ENCODE measurements at places on chromosomes 7 and 10.

DNA sequence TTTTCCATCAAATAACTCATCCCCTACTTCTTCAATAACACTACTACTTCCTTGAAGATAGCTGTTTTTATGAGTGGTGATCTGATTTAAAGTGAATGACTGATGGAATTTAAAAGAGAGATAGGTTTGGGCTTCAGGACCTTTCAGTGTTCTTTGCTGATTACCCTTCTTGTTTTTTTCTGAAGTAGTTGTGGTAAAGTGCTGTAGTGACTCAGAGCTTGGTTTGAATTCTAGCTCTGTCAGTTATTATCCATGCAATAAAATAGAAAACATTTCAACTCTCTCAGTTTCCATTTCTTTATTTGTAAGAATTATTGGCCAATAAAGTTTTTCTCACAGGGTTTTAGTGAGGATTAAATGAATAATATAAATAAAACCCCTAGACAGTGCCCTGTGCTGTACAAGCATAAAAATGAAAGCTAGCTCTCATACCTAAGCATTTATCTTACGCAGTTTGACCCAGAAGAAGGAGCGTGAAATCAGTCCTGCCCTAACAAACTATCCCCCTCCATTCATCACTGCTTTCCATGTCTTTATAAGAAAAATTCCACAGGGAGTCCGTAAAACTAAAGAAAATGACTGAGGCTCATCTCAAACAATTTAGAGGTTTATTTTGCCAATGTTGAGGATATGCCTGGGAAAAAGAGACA lies 25.1 kb upstream of the AKAP9 start:
- DNase-seq = no peak

DNA sequence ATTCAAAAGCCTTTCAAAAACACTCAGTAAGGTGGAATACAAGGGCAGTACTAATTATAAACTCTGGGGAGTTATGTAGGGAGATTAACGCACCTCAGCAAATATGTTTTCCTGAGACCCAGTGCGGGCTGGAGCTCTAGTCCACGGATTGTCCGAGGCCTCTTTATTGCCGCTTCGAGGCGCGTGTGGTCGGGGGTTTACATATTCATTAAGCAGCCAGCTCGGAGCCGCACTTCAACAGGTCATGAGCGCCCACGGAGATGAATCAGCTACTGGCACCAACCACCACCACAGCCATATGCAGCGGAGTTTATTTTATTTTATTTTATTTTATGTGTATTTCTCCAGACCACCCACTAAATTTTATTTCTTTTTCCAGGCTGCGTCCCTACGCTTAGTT lies 195.9 kb upstream of the ADARB2 start:
- no peak for DNase-seq

DNA sequence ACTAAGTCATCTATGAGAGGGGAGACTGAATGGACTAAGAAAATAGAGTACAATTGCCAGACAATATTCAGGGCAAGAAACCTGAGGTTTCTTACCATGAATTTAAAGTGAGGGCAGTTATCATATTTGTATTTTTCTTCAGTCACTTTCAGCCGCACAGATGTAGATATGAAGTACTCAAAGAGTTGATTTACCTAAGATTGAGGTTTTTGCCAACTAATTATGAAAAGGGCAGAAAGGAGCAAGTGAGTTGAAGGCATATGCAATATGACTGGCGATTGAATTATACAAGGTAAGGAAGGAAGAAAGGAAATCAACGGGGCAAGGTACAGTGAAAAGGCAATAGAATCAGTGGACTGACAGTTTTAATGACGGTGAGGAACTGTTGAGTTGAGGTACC lies 17.8 kb downstream of the CNOT4 start:
- DNase-seq = no peak

- DNase-seq = no peak
These were observed 19.5 kb downstream of the TSPAN33 start for GRCh38 chr7:129163875-129164544.

GRCh38 chr7:155584261-155584660 lies 37.9 kb upstream of the CNPY1 start:
- DNase-seq = no peak

GRCh38 chr7:103343758-103344452 lies 662 bp downstream of the DNAJC2 start:
- DNase-seq = peak; percentile 31

GRCh38 chr7:52741670-52742290 lies 293.7 kb upstream of the POM121L12 start:
- DNase-seq = no peak

DNA sequence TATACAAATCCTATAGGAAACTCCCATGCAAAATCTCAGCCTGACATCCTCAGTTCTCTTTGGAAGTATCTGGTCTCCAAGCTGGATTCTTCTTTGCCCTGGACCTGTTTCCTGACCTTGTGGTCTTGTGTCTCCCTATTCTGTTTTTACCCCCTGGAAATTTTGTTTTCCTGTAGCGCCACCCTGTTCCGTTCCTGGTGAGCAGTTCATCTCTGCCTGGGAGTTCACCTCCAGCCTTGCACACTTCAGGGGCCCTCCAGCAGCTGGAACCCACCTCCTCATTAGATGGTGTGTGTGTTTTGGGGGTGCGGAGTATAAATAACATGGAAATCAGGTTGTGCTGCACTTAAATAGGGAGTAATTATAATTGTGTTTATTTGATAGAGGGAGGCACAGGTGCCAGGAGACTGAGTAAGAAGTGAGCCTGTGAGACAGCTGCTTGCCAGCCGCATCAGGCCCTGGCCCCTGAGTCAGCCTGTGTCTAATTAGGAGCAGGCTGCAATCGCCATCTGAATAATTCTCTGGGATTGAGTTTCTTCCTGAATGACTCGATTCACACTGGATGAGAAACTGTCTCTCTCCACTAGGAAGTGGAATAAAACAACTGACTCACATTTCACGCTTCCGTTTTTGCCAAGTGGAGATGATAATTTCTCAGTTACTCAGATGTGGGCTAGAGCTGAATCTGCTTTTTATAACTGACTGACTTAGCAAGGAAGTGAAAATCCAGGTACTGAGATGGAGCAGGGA lies 69.4 kb upstream of the HECTD2 start:
- DNase-seq = no peak

DNA sequence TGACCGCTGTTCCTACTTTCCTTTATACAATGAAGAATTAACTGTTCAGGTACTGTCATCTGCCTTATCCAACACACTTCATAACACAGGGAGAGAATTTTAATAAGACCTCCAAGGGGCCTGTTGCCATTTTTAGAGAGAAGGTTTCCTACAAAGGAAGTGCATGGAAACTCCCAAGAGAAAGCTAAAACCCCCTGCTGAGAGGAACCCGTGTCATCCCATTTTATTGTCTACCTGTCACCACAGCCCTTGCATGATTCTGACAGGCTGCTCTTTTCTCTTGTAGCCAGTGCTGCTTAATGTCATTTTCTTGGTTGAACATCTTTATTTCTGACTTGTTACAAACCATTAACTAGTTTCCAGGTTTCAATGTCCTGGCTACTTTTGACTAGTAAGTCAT lies 98.4 kb downstream of the SNX10 start:
- DNase-seq = no peak

GRCh38 chr7:96679886-96680285 lies 29.8 kb downstream of the SEM1 start:
- no peak for DNase-seq

DNA sequence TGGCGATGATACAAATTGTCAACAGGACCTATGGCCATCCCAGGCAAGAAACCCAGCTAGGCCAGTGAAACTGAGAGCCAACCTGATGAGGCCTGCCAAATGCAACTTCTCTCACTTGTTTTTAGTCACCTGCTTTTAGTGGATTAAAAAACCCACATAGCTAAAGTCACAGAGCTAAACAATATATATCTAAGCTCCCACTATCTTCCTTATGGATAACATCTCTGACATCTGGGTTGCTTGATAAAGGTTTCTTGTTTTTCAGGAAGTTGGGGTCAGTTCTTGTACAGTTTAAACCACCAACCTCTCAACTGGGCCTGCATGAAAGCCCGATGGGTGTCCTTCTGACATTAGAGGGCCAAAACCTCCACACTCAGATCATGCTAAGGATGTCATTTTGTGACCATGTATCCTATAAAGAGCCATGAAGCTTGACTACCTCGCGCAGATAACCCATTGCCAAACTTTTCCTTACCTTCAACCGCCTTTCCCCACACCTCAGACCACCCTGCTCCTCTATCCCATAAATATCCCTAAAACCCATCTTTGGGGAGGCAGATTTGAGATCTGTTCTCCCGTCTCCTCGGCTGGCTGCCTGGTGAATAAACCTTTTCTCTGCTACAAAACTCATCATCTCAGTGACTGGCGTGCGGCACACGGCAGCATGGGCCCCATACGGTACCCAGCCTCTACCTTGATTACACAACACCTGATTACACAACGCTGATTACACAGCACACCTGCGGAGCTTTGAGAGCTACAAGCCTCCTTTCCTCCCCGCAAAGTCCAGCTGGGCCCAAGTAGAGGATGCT lies 797 bp upstream of the STMP1 start:
- DNase-seq = peak; percentile 7

- DNase-seq = no peak
These were observed 228.7 kb downstream of the TCF7L2 start for GRCh38 chr10:113178771-113179170.

DNA sequence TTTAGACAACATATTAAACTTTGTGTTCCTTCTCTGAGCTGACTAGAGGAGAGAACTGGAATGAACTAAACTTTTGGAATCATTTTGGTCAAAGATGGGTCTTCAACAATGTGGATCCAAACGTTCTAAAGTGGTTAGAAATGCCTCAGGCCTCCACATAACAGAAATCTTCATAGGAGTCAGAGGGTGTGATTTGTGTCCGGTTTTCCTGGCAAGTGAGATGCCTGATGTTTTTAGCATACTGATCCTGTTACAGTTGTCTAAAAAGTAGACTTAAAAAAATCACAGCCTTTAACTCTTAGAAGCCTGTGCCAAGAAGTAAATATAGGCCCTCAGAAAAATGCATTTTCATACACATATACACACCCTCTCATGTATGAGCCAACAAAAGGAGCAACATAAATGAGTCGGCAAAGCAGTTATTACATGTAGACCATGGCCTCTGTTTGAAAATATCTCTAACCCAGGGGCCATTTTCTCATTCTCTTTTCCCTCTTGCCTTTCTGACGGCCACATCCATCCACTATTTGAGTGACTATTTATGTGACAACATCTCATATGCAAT lies 64.5 kb downstream of the ST7 start:
- no peak for DNase-seq

DNA sequence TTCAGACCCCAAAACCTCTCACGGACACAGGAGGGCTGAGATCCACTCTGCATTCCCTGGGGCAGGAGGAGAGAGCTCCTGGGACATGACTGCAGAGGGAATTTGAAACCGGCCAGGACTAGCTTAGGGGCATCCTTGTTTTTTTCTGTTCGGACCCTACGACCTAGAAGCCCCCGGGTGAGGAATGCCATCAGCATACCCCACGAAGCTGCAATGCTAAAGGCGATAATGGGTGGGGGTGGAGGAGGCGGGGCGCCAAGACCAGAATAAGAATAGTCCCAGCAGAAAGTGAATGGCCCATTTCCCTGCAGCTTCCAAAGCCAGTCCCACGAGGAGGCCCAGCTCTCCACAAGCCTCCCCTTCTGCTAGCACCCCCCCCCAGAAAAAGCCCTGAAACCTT lies 4.0 kb downstream of the PDGFA start:
- no peak for DNase-seq

- no peak for DNase-seq
These were observed 9.3 kb downstream of the ADD3 start for GRCh38 chr10:110017052-110017451.

DNA sequence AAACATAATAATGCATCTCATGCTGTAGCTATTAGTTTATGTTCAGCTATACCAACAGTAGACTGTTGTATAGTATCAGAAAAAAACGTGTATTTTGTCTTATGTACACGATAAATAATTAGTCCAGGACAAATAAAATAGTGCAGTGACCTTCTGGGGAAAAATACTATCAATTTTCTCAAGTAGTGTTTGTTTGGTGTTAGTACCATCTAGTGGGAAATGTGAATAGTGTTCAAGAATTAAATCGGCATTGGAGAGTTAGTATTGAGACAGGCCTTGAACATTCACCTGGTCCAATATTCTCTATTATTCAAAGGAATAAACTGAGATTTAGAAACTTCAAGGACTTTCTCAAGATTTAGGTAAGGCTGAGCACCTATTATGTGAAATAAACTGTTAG lies 21.7 kb upstream of the OR2A5 start:
- no peak for DNase-seq

DNA sequence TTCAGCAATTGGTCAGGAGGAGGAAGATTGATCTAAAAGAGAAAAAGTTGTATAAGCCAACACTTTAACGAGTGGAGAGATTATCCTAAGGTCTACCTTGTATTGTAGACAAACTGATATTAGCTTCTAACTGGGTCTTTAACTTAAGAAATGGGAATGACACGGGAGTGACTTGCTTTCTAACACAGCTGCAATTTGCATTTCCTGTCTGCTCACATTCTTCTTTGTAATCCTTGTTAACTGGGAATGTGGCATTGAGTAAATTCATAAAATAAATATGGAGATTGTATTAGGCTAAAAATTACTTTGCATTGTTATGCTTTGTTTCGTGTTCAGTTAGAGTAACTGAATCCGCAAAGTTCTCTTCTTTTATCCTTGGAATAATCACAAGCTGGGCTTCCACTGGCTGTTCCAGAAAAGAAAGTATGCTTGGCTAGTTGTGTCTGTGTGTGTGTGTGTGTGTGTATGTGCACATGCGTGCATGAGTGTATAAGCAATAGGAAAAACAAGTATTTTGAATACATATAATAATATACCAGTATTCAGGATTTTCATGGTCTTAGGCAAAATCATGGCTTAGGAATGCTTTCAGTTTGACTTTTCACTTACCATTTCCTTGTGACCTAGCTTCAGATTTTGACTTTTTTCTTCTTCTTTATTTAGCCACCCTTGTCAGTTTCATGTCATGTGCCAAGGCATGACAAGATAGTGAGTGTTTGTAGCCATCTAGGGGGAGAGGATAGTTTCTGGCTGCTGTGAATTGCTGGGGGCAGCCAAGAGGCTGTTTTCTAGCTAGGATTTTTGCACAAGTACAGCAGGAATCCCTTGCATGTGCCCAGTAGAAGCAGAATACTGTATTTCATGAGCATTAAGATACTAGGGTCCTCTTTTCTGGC lies 54.5 kb upstream of the FZD8 start:
- DNase-seq = no peak

- no peak for DNase-seq
These were observed 3.4 kb downstream of the CCDC136 start for GRCh38 chr7:128795129-128795528.

- DNase-seq = no peak
These were observed 95.3 kb upstream of the CYP26C1 start for GRCh38 chr10:92965314-92965713.

GRCh38 chr7:47884675-47885074 lies 63.6 kb downstream of the PKD1L1 start:
- no peak for DNase-seq

- no peak for DNase-seq
These were observed 350.3 kb upstream of the TEX47 start for GRCh38 chr7:89145801-89146200.

- DNase-seq = no peak
These were observed 256.6 kb downstream of the RPS24 start for GRCh38 chr10:78290131-78290750.

DNA sequence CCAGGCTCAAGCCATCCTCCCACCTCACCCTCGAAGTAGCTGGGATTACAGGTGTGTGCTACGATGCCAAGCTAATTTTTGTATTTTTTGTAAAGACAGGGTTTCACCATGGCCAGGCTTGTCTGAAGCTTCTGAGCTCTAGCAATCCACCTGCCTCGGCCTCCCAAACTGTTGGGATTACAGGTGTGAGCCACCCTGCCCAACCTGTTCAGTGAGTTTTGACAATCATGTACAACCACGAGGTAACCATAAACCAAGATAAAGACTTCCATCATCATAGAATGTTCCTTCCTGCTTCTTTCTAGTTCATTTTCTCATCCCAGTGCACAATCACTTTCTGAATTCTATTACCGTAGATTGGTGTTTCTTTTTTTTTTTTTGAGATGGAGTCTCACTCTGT lies 30.5 kb upstream of the MKRN1 start:
- no peak for DNase-seq

All from activated CD4-positive, alpha-beta T cell treated with anti-CD3 and anti-CD28 coated beads, Interleukin-2, amount 50 U/mL, for 4 hours (primary cell).